ENCODE measurements at places on chromosomes 12 and 14.

GRCh38 chr12:92337128-92337527 lies 191.5 kb upstream of the BTG1 start:
- DNase-seq = peak; percentile 3

DNA sequence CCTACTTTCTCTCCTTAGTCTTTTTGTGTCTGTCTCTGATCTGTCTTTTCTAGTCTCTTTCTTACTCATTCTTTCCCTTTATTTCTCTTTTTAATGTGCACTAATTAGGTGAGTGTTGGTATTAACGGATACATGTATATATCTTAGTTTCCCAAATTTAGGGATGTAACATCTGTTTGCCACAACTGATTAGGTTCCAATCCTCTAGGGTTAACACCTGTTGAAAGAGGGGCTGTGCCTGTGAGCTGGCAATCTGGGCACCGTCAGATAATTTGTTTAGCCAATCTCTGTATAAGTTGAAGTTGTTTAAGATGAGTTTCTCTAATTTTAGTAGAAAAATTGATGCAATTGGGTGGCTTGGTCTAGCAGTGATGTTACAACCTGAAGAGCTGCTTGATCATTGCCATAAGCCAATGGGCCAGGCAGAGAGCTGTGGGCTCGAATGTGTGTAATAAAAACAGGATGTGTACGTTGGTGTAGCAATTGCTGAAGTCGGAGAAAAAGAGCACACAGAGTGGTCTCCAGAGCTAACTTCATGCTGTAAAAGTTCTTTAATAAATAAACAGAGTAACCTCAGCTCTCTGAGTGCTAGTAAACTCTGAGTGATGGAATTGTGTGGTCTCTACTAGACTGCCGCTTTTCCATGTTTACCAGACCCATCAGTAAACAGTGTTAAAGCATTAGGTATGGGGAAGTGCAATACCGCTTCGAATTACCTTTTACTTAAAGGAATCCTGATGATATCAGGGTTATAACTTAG lies 18.3 kb upstream of the LYZ start:
- no peak for DNase-seq

- DNase-seq = no peak
Observed at GRCh38 chr12:12533238-12533829, 29.3 kb downstream of the DUSP16 start.

- DNase-seq = no peak
Observed at GRCh38 chr14:93838238-93838637, 50.0 kb upstream of the PRIMA1 start.

DNA sequence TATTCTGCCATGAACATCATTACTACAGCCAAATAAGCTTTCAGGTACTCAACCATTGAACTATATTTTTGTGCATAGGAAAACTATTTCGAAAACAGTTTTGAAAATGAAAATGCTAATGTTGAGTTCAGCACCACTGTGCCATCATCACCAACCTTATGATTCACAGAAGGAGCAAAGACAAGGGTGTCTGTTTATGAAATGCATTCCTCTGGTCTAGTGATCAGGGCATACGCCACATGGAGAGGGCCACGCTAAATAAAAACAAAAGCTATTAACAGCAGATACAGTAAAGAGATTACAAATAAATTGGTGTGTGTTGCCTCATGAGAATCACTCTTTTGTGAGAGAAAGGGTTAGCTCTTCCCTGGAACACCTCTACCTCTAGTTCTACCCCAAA lies 43.2 kb upstream of the BMAL2 start:
- peak; percentile 13 for DNase-seq

Measured in ELR (cell line).